PC-9 (cell line): ENCODE measurements at places on chromosomes 2 and 18. TPM values are rescaled to one million over a fixed set of nuclear protein-coding genes. Genes with fewer than 3 reads are reported as not detected.

- H3K4me1 ChIP-seq = no peaks in the 10 kb centered on the region
- H3K4me3 ChIP-seq = no peak overlapping the region
- H3K36me3 ChIP-seq = peaks cover 10% of the 10 kb centered on the region; the same call in 1 of the 2 replicates
Observed at GRCh38 chr2:201280191-201281040, 20.1 kb downstream of the CASP8 start.

GRCh38 chr2:162390801-162391200, 46.9 kb downstream of the GCA start:
- H3K36me3 ChIP-seq = no peaks in the 10 kb centered on the region
- H3K4me1 ChIP-seq = no peaks in the 10 kb centered on the region
- H3K27ac ChIP-seq = no peak overlapping the region
- no peak for DNase-seq
- H3K27me3 ChIP-seq = no peaks in the 10 kb centered on the region

- no peak for DNase-seq
- no peaks in the 10 kb centered on the region for H3K36me3 ChIP-seq
- H3K27me3 ChIP-seq = peaks cover 31% of the 10 kb centered on the region
- H3K27ac ChIP-seq = no peak overlapping the region
- H3K4me1 ChIP-seq = no peaks in the 10 kb centered on the region
Observed at GRCh38 chr2:7206111-7206810, 289.0 kb downstream of the RNF144A start.

DNA sequence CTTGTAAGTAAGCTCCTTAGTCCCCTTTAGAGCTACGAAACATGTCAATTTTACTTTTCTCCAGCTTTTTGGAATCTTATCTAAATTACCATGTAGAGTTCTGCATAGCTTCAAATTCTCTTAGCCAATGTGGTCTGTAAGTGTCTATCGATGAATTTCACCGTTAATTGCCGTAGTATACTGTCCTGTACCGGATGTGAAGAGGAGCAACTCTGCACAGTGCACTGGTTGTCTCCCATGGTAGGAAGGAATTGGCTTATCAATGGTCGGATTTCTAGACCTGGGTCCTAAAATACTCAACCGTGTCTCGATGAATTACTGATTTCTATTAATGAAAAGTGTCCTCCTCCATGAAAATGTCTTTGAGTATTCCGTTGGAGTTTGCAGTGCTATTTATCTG, 1.9 kb downstream of the NOP58 start:
- no peaks in the 10 kb centered on the region for H3K27me3 ChIP-seq
- no peak for DNase-seq
- no peaks in the 10 kb centered on the region for H3K36me3 ChIP-seq
- no peak overlapping the region for H3K27ac ChIP-seq
- peak overlapping the region; percentile 96 for H3K4me3 ChIP-seq
- H3K4me1 ChIP-seq = 0 out of 2 replicates have a peak, but pooled peaks cover 17% of the 10 kb centered on the region

DNA sequence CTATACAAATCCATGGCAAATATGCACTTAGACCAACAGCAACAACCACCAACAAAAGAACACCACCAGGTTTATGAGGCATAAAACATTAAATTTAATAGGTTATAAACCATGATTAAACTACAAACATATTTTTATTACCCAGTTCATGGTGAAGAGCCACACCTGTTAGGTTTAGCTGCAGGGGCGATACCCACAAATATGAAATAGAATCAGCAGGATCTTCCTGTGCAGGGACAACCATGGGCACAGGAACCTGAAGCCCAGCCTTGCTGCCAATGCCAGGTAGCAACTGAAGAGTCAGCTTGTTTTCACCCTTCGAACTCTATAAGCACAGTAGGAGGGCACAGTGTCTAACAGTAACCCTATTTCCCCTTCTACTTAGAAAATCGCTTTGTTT, 675.0 kb downstream of the SATB2 start:
- H3K27me3 ChIP-seq = no peaks in the 10 kb centered on the region
- no peak for DNase-seq
- no peak overlapping the region for H3K4me3 ChIP-seq

GRCh38 chr2:2868085-2868484, 509.5 kb downstream of the EIPR1 start:
- H3K27me3 ChIP-seq = peaks cover 86% of the 10 kb centered on the region
- DNase-seq = no peak
- no peaks in the 10 kb centered on the region for H3K4me1 ChIP-seq
- no peak overlapping the region for H3K4me3 ChIP-seq
- H3K36me3 ChIP-seq = no peaks in the 10 kb centered on the region
- no peak overlapping the region for H3K27ac ChIP-seq

DNA sequence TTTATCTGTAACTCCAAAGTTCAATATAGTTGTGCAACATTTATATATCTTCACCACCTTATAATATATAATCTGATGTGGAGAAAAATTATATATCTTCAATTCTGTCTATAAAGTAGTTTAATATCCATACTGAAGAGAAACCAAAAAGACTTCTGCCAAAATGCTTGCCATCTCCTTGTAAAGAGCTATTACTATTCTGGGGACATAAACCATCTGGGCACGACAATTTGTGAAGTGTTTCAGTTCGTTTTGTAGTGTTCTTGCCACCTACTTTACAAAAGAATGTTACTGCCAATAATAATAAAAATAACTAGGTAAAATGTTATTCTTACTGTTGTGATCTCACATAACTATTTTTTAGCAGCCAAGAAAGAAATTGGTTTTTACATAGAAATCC, 45.1 kb downstream of the SCN1A start:
- no peaks in the 10 kb centered on the region for H3K4me1 ChIP-seq
- no peak overlapping the region for H3K4me3 ChIP-seq
- H3K36me3 ChIP-seq = no peaks in the 10 kb centered on the region
- no peak for DNase-seq

DNA sequence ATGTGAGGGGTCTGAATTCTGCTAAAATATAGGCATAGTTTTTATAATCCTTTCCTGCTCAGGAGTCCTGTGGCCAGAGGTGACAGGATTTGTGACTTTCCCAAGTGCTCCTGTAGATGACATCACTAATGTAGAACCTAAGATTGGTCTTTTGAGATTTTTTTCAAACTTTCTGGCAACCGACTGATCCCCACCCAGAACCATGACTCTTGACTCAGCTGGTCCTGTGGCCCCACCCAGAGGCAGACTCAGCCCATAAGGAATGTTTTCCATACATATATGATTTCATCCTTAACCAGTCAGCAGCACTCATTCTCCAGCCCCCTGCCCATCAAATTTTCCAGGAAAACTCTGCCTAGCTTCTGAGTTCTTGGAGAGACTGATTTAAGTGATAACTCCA, 46.8 kb downstream of the COMMD1 start:
- no peaks in the 10 kb centered on the region for H3K36me3 ChIP-seq
- H3K4me3 ChIP-seq = no peak overlapping the region
- DNase-seq = no peak
- no peaks in the 10 kb centered on the region for H3K4me1 ChIP-seq
- H3K27ac ChIP-seq = no peak overlapping the region

DNA sequence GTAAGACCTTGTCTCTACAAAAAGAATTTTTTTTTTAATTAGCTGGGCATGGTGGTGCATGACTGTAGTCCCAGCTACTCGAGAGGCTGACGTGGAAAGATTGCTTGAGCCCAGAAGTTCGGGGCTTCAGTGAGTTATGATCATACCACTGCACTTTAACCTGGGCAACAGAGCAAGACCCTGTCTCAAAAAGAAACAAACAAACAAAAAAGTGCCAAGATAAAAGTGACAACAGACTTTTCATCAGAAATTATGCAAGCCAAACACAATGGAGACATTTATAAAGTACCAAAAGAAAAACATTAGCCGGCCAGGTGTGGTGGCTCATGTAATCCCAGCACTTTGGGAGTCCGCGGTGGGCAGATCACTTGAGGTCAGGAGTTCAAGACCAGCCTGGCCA, 26.7 kb downstream of the HADHA start:
- H3K4me3 ChIP-seq = no peak overlapping the region
- DNase-seq = no peak
- no peaks in the 10 kb centered on the region for H3K27me3 ChIP-seq
- H3K4me1 ChIP-seq = no peaks in the 10 kb centered on the region
- H3K36me3 ChIP-seq = peaks cover 37% of the 10 kb centered on the region
- no peak overlapping the region for H3K27ac ChIP-seq

DNA sequence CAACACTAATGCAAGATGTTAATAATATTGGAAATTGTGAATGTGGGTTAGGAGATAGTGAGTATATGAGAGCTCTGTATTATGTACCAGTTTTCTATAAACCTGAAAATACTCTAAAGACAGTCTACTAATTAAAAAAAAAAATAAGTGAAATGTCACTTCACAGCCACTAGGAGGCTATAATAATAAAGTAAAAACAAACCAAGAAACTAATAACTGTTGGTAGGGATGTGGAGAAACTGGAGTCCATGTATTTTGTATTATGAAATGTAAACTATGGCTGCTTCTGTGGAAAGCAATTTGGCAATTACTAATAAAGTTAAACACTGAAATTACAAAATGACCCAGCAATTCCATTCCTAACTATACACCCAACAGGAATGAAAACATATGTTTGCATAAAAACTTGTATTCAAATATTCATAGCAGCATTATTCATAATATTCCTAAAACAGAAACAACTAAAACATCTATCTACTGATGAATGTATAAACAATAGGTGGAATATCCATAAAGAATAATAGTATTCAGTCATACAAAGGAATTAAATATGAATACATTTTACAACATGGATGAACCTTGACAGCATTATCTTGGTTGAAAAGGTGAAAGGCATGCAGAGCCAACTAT, 36.2 kb downstream of the CCDC178 start:
- no peak overlapping the region for H3K4me3 ChIP-seq
- H3K27ac ChIP-seq = no peak overlapping the region
- no peaks in the 10 kb centered on the region for H3K27me3 ChIP-seq
- no peak for DNase-seq
- no peaks in the 10 kb centered on the region for H3K36me3 ChIP-seq

DNA sequence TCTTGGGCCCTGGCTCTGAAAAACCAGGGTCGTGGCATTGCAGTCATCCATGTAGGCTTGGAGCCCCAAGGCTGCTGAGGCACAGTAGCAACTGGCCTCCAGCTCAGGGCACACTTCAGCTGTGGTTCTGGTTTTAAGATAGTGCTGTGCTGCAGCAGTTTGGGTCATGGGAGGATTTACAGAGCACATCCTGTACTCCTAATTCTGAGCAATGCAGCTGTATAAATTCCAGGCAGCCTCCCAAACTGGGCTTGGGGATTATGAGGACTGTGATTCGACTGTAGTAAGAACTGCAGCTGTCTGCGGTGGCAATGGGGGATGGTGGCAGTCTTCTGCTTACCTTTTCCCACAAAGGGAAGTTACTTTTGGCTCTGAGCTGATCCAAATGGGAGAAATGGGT, 536.3 kb upstream of the GCFC2 start:
- no peaks in the 10 kb centered on the region for H3K36me3 ChIP-seq
- no peak for DNase-seq
- H3K4me3 ChIP-seq = no peak overlapping the region
- H3K27me3 ChIP-seq = no peaks in the 10 kb centered on the region
- no peak overlapping the region for H3K27ac ChIP-seq
- no peaks in the 10 kb centered on the region for H3K4me1 ChIP-seq

- no peaks in the 10 kb centered on the region for H3K36me3 ChIP-seq
- no peaks in the 10 kb centered on the region for H3K27me3 ChIP-seq
- no peak overlapping the region for H3K4me3 ChIP-seq
- H3K27ac ChIP-seq = no peak overlapping the region
Observed at GRCh38 chr2:94986392-94986963, 39.0 kb upstream of the MAL start.

DNA sequence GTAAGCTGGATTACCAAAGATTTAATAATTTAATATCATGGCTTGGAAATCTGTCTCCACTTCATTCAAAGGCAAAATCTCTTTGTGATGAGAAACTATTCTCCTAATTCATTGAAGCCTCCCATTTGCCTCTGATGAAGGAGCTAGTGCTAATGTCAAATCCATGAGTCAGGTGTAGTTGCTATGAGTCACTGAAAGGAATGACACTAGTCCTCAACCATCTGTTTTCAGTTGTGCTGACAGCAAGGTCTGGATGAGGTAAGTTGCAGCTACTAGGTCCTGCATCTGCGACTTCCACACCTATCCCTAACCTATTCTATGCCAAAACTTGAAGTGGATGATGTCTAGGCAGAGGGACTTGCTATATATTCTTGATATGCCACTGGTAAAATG, 324.0 kb upstream of the UBE2E3 start:
- H3K27ac ChIP-seq = peak overlapping the region; percentile 33
- no peaks in the 10 kb centered on the region for H3K27me3 ChIP-seq
- no peak overlapping the region for H3K4me3 ChIP-seq
- H3K4me1 ChIP-seq = peaks cover 21% of the 10 kb centered on the region

- no peak overlapping the region for H3K4me3 ChIP-seq
- H3K27me3 ChIP-seq = no peaks in the 10 kb centered on the region
- H3K36me3 ChIP-seq = peaks cover 44% of the 10 kb centered on the region
- no peak for DNase-seq
Observed at GRCh38 chr2:233485726-233486125, 80.9 kb downstream of the USP40 start.

DNA sequence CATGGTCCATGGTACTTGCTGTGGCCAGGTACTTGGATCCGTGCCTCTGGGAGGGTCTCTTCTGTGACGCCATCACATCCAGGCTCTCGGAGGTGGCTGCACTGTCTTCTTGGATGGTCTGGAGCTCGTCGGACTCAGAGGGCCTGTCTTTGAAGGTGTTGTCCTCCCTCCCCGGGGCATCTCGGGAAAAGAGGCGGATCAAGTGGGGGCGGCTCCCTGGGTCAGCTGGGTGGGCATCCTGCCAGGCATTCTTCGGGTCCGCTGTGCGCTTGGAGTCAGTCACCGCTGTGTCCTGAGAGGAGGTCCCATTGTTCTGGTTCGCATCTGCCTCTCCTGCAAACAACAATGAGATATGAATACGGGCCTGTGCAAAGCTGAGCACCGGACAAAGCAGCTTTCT, 115.6 kb downstream of the MBP start:
- DNase-seq = no peak
- H3K4me1 ChIP-seq = no peaks in the 10 kb centered on the region
- no peaks in the 10 kb centered on the region for H3K27me3 ChIP-seq
- H3K4me3 ChIP-seq = no peak overlapping the region

- H3K27ac ChIP-seq = no peak overlapping the region
- peaks cover 30% of the 10 kb centered on the region for H3K36me3 ChIP-seq
- H3K27me3 ChIP-seq = no peaks in the 10 kb centered on the region
- H3K4me1 ChIP-seq = no peaks in the 10 kb centered on the region; the same call in 1 of the 2 replicates
Observed at GRCh38 chr2:96198921-96199320, 9.7 kb downstream of the STARD7 start.

- H3K27ac ChIP-seq = no peak overlapping the region
- no peak overlapping the region for H3K4me3 ChIP-seq
- H3K27me3 ChIP-seq = no peaks in the 10 kb centered on the region
- H3K36me3 ChIP-seq = no peaks in the 10 kb centered on the region
- no peak for DNase-seq
- H3K4me1 ChIP-seq = no peaks in the 10 kb centered on the region
Observed at GRCh38 chr2:239946562-239946863, 78.6 kb downstream of the NDUFA10 start.

Gene OXER1
- not detected in 2 replicates for total RNA-seq

Gene MARCHF4
- total RNA-seq = 7.7 and 14.5 TPM in 2 replicates

Gene SGPP2
- 0.57 and 1.1 TPM in 2 replicates for total RNA-seq

Gene SCLY
- 33.9 and 40.0 TPM in 2 replicates for total RNA-seq

Gene HDAC4
- 61.5 and 79.7 TPM in 2 replicates for total RNA-seq

Gene TMEM247
- total RNA-seq = not detected in 2 replicates
